ENCODE measurements at places on chromosomes 3 and 15.
A peak's percentile ranks its signal among the peaks of the same experiment; 100 is the strongest.

DNA sequence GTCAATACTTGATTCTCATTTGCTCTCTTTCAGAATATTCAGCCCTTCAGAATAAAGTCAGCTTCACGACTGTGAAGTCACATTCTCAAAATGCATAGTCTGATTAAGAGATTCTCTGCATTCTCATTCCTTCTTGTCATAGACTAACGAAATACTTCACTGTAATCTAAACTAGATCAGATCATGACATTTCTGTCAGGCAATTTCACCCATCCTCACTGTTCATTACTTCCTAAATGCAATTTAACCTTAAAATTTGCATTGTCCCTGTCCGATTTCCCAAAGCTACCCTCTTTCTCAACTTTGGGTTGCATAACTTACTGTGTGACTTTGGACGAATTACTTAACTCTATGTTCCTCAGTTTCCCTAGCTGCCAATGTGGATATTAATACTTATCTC lies 6.2 kb downstream of the RPL22L1 start:
- DNase-seq = peak; percentile 35

DNA sequence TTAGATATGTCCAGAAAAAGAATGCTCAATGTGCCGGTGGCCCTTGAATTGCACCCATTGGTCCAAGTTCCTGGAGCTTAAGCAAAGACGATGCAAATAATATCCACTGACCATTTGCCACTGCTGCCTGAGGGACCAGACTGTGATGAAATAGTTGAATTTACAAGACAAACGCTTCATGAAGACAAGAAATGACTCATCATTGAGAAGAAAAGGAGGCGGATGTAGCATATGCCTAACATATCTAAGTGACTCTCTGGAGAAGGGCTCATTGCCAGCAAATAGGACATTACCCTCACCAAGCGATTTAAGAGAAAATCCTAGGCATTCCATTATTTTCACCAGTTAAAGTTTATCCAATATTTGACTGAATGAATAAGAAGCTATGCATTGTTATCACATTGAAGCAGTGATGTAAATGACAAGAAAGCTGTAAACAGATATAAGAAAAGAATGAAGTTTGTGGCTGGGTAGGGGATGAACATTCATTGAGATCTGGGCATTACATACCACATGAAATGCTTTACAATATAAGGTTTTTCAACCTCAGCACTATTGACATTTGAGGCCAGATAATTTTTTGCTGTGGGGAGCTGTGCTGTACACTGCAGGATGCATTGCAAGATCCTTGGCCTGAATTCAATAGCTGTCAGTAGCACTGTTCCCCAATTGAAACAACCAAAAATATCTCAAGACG lies 48.9 kb upstream of the CPNE4 start:
- no peak for DNase-seq

GRCh38 chr15:47839233-47839825 lies 122.0 kb downstream of the SEMA6D start:
- no peak for DNase-seq

DNA sequence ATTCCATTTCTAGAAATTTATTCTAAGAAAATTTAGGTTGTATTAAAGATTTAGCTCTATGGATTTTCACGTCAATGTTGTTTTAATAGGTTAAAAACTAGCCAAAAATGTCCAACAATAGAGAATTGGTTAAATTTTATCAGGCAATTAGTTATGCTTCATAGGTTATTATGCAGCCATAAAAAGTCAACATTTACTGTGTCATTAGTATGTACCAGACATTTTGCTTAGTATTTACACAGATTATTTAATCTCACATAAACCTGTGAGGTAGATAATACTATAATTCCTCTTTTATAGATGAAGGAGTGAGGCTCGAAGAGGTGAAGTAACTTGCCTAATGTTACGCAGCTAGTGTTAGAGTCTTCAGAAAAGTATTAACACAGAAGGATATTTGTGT lies 70.6 kb upstream of the LRRFIP2 start:
- DNase-seq = no peak

- DNase-seq = no peak
Observed at GRCh38 chr3:179666436-179667035, 13.7 kb downstream of the USP13 start.

DNA sequence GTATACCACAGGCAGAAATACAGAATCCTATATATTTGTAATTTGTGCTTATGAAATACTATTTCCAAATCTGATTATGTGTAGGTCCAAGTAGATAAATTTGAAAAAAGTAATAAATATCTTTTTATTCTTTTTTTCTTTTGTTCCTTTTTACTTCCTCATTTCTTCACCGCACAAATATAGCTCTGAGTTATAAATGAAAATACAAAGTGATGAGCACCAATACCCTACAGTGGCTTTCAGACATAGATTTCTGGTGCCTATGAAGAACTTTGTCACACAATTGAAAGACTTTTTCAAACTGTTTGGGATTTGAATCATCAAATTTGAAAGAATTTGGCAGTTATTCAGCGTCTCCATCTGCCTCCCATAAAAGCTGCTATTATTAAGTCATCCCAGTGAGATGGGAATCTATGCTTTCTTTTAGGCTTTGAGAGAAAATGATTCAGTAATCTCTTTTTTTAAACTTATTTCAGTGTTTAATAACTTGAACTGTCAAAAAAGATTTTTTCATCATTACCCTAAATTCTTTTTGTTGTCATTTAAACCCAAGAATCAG lies 363.6 kb upstream of the GOLIM4 start:
- no peak for DNase-seq

DNA sequence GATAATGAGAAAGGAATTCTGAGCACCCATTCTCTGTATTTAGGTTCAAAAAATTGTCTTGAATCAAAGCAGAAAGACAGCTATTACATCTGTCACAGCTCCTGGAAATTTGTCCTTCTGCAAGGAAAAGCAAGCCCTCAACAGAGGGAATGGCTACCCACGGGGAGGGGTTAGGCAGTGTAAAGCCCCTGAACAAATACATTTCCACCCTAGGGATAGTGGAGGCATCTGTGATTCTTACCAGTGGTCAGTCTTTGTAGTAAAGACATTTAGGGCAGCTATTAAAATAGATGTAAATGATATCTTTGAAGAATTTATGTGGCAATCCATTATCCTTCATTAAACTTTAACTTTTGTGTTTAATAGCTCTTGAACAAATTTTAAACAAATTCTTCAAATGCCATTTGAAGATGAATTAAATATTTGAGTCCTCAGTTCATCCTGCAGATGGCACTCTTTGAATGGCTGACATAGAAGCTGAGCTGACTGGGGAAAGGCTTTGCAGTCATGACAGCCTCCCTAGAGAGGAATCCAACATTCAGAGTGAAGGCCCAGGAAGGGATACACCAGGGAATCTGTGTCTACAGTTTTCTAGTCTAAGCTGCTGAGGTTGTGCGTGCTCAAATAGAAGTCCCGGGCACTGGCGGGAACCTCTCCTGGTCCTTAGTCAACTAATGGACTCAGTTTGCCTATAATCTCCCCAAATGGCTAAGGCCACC lies 359.7 kb upstream of the ROPN1 start:
- DNase-seq = peak; percentile 16

- DNase-seq = no peak
Observed at GRCh38 chr15:56199038-56199437, 44.6 kb downstream of the RFX7 start.

DNA sequence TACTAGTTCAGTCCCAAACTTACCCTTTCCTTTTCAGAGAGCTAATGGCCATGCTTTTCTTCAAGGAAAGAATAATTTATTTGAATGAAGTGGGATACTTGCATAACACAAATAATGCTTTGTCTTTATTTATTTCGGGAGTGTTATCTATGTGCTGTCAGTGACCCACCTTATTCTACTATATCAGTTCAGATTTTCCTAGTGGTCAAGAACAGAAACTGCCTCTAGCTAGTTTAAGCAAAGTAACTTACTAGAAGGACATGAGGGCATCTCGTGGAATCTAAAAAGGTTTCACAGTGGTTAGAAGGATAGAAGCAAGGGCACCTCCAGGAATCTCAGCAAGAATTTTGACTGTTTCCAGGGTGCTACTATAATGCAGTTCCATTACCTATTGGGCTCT lies 3.8 kb upstream of the TIMMDC1 start:
- no peak for DNase-seq

DNA sequence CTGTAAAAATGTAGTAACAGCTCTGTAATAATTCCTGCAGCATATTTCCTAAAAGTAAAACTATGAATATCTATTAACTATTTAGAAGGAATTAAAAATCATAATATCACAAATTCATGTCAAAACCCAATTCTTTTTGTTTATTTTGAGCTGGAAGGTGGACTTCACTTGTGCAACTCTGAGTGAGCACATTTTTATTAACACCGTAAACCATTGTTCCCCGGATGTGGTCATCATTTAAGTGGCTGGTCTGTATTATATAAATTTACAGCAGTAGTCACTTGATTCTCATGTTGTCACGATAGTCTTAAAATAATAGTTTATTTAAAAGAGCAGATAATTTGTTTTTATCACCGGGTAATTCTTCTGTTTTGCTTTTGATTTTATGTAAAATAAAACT lies 43.0 kb upstream of the UTS2B start:
- DNase-seq = no peak

- no peak for DNase-seq
Observed at GRCh38 chr3:36814776-36815175, 50.4 kb upstream of the DCLK3 start.

- DNase-seq = no peak
Observed at GRCh38 chr15:65213241-65213640, 2.0 kb upstream of the CILP start.

- DNase-seq = no peak
Observed at GRCh38 chr3:138119423-138119766, 4.0 kb upstream of the DZIP1L start.

GRCh38 chr3:182947888-182948287 lies 32.5 kb downstream of the DCUN1D1 start:
- DNase-seq = peak; percentile 14

- no peak for DNase-seq
Observed at GRCh38 chr3:12582730-12583129, 25.8 kb downstream of the MKRN2 start.

DNA sequence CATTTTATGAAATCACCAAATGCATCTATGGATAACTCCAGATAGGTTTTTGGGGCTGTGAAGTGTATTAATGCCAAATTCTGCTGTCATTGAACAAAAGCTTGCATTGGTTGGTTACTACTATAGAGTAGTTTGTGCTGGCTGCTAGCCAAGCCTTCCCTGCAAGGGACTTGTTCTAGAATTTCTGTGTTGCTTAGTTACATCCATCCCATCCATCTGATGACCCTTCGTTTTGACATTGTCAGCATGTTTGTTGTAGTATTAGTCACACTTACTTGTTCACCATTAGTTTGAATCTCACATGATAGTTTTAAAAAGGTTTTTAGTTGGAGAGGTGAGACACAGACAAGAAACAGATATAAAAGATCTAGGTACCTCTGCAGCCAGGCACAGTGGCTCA lies 7.0 kb upstream of the NIPA2 start:
- no peak for DNase-seq

DNA sequence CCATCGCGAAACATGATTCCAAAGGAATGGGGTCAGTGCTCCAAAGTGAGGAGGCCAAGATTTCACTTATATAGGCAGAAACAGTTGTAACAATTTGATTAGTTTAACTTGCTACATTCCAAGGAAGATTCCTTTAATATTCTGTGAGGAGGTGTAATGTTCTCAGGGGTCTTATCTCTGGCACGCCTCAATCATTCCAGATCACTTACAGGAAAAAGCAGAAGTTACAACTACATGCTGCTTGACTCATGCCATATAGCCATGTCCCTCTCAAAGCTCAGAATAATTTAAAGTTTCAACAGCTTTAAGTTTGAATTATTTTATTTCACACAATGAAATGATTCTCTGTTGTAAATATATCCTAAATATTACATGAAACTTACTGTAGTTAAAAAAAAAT lies 3.5 kb upstream of the FYTTD1 start:
- DNase-seq = peak; percentile 55

DNA sequence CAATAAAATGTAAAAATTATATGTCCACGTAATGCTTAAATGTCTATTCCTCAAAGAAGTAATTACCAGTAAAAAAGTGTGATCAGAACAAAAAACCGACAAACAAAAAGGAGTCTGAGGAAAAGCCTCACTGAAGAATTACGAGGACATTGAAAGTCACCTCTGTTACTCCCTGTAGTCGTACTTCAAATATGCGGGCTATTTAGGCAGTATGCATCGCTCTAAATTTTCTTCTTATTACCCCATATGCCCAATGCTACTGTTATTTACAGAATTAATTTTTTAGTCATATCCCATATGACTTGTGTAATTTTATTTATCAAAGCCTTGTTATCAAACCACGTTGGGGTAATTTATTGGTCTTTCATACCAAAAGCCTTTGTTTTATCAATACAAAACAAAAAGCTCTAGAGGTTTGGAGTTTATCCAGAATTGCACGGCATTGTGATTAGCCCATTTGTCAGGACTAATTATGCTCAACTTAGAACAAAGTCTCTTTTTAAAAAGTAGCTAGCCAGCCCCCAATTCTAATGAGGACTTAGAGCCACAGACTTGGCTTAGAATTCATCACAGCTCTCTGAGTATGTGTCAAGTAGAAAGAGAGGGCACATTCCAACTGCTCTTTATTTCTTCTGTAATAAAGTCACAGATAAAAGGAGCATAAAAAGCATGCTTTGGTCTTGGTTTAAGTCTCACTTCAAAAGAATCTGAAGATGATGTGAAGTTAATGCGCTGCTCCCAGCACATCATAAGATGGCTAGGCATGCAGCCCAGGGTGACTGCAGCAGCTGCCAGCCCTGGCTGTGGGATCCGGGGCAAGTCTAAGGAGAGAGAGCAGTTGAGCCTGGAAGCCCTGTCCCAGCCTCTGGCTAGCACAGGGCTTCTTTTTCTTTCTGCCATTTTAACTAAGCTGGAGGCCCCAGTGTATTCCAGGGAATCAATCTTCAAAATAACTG lies 521.0 kb downstream of the GABRG3 start:
- DNase-seq = no peak

GRCh38 chr3:111568911-111569310 lies 26.2 kb downstream of the ZBED2 start:
- no peak for DNase-seq

DNA sequence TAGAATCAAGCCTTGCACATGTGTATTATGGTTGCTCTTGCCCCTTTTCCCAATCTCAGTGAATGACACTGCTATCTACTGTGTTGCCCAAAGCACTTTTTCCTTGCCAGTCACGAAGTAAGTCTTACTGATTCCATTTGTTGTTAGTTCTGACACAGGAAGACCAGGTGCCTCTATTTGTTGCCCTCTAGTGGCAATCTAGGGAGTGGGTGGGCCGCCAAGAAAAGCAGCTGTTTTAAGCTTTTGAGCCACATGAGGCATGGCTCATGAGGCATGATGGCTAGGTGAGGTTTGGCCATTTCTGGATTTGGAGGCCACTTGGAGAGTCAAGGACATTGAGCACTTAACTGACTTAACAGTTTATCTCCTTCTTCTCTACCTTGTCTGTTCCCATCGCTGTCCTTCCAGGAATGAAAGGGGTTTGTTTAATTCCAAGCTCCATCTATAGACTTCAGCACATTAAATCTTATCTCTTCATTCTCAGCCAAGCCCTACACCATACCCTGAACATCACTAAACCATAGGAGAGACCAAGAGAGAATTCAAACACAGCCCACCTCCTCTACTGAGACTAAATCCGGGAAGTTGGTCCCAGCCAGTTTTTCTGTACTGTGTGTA lies 103.1 kb downstream of the HCN4 start:
- DNase-seq = peak; percentile 81
